Testis (tissue), 5 donors: ENCODE measurements at places on chromosomes 7 and 10. TPM values are rescaled to one million over a fixed set of nuclear protein-coding genes. Genes with fewer than 3 reads are reported as not detected.
A peak's percentile ranks its signal among the peaks of the same experiment; 100 is the strongest.

The COL28A1 gene
- 4.0 TPM for polyA plus RNA-seq

DNA sequence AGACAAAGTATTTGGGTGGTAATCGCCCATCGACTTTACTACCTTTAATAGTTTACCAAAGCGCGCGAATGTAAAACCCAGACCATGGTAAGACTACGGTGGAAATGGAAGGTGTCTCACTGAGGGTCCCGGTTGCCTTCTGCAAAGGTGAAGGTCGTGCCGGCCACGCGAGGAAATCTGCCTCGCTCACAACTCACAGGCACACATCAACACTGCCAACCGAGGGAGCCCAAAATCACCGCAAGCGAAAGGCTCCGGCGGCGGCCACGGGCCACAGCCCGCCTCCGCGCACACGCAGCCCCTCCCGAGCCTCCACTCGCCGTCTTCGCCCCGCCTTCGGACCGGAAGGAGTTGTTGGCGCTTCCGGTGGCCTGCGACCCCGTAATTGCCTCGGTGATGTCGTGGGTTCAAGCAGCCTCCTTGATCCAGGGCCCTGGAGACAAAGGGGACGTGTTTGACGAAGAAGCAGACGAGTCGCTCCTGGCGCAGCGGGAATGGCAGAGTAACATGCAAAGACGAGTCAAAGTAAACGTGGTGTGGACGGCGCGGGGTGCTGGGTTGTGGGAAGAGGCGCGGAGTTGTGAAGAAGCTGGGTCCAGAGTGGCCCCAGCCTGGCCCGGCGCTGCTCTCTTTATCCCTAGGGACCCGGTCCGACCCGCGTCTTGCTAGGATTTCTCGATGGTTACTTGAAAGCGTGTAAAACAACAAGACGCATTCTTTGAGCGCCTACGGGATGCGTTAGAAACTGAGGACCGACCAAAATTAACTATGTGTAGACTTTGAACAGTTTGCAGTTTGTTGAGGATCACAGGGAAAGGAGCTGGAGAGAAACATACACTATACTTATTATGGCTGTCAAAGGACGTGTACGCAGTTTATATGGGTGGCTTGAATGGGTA is at the start of gene YAE1:
TSS of gene YAE1 (plus strand) at position 382 of the 899 bp plus-strand sequence. CDS start at position 397, 15 bp downstream.
- DNase-seq: peak; percentile 90

DNA sequence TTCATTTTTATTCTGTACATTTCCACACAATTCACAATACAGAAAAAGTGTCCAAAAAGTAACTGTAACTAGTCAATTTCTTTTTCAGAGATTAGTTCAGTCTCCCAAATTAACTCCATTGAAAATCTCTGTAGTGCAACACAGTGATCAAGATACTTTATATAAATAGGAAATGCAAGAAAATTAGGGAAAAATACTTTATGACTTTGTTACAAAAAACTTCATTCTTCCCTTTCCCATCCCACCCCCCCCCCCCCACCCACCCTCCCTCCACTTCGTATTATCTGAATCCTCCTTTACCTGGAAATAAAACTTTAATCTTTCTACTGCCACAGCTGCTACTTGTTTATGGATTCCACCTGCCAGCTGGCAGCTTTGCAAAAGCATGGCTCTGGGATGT is 37.5 kb upstream of the PTN start:
- DNase-seq: no peak

DNA sequence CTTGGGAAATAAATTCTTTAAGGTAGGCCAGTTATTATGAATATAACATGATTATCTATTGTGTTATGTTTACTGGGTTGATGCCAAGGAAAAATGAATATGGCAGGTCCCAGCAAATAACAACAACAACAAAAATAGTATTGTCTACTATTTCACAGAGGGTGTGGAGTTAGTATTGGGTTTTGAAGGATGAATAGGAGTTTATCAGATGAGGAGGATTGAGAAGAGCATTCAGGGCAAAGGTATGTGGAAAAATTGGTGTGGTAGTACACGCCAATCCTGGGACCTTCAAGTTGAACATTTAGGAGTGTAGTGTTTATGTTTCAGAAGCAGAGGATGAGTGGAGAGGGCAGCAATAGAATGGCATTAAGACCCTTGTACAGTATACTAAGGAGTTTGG is 671.9 kb downstream of the AUTS2 start:
- no peak for DNase-seq
